Stimulated activated CD8-positive, alpha-beta memory T cell treated with anti-CD3 and anti-CD28 coated beads, Interleukin-7, amount 100 ng/mL, for 24 hours (primary cell): ENCODE measurements at places on chromosomes 7 and 10.

DNA sequence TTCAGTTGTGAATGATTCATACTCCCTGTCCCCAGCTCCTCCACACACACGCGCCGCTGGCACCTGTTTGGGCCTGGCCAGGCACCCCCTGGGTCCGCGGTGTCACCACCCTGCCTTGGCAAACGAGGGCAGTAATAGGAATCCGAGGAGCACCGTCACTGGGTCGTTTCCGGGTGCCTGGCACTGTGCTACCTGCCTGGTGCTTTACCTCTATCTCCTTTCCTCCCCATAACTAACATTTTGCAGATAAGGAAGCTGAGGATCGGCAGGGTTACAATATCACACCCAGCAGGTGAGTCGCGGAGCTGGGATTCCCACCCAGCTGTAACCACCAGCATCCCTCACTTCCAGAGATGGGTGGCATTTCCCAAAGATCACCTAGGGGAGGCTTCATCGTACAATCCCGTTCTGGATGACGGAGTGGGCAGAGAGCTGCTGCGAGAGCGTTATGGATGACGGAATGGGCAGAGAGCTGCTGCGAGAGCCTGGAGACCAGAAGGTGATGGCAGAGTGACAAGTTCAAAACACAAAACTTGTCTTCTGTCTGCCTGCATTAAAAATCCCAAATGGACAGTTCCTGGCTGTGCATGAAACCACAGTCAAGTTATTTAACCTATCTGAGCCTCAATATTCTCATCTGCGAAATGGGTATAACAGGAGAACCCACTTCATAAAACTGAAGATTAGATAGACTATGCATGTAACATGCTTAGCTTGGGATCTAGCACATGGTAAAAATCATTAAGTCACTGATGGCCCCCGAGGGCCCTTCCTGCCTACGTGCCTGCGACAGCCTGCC, 1.1 kb upstream of the HSPA12A start:
- DNase-seq, result no peak

- no peak for DNase-seq
Observed at GRCh38 chr7:4879396-4880081, 4.0 kb downstream of the RADIL start.

GRCh38 chr10:121527690-121528089, 70.6 kb downstream of the FGFR2 start:
- DNase-seq, result no peak

GRCh38 chr10:43035800-43036199, 41.1 kb upstream of the RET start:
- no peak for DNase-seq

DNA sequence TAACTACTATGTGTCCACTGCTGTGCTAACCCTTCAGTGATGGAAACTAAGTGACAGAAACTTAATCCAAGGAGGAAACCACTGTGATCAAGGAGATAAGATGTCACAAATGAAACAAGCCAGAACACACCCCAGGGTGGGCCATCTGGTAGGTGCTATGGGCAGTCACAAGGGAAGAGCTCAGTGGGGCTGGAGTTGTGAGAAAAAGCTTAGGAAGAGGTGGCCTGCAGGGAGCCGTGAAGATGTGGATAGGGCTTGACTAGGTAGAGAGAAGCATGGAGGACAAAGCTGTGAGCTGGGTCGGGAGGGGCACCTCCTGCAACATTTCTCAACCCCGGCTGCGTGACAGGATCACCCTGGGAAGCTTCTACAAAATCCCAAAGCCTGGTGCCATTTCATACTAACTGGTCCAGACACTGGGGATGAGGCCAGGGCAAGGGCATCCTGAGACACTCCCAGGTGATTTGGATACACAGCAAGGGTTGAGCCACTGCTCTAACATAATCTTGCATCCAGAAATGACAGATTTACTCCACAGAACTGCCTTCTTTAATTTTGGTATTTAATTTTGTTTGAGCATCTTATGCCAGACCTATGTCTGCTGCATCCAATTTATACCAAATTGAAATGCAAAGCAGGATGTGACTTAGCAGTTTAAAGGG, 69.3 kb downstream of the OSBPL3 start:
- DNase-seq, result no peak

GRCh38 chr10:7955446-7955845, 99.0 kb upstream of the GATA3 start:
- no peak for DNase-seq

DNA sequence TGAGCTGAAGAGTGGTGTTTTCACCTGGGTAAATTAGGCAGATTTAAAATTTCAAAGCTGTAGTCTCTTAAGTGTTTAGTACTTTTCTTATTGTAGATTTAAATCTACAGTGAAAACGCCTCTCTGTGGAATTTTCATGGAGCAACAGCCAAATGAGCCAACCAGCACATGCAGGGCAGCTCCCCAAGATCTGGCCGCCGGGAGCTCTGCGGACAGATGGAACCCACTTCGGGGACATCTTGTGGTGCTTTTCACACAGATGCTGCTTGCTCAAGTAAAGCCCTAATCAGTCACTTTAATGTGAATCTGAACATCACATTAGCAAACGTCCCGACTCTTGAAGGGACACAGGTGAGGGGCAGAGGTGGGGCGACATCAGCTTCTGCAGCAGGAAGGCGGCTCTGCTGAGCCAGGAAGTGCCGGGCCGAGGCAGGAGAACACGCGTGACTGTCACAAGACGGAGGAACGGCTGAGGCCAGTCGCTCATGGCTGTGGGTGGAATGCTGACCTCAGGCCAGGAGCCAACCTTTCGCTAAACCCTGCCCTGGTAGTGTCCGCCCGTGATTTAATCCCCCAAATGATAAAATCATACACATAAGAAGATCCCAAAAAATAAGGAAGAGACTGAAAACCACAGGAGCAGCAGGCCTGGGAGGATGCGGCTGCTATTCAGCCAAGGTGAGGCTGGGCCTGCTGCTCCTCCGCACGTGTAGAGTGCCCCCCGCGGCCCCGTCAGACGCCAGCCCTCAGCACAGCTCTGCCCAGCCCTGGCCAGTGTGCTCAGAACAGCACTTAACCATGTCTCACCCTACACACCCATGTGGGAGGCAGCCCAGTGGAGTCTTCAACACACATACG, 256.8 kb downstream of the ZMYND11 start:
- no peak for DNase-seq

GRCh38 chr7:105776068-105776790, 100.2 kb downstream of the ATXN7L1 start:
- DNase-seq, result no peak

DNA sequence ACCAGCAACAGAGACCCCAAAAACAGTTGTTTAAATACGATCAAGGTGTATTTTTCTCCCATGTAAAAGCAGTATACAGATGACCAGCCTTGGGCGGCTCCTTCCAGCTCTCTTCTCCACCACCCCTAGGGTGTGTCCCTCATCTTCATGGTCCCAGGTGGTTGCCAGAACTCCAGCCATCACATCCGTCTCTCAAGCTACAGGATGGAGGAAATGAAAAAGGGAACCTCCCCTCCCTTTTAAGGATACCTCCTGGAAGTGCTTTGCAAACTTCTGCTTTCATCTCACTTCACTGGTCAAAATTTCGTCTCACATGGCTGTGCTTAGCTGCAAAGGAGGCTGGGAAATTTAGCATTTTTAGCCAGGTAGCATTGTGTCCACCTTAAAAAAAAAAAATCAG, 59.3 kb downstream of the C10orf105 start:
- DNase-seq, result no peak

DNA sequence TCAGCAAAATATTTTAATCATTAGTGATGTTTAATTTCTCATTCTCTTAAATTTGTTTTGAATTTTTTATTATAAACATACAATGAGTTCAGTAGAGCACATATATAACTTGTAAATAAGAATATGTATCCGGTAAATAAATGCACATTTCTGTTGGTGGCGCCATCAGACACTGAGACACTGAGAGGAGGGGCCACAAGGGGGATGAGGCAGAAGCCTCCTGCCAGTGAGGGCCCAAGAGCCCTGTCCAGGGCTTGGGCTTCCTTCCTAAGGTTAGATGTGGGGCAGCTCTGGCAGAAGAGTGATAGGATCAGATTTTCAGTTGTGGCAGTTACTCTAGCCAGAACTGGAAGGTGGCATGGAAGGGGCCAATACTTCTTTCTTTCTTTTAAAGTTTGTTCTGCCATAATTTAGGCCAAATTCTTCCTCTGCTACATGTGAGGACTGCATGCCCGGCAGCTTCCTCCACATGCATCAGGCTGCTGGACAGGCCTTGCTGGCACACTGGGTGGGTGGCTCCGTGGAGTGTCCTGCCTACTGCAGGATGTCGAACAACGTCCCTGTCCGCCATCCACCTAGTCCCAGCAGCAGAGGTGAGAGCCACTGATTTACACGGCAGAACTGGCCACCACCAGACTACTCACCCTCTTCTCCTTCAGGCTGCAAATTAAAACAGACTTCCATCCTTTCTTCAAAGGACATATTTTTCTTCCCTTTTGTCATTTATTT, 13.2 kb downstream of the PTPRN2 start:
- no peak for DNase-seq

- DNase-seq, result no peak
Observed at GRCh38 chr10:133251388-133252222, 13.9 kb downstream of the VENTX start.

GRCh38 chr7:94530109-94530508, 20.5 kb downstream of the CASD1 start:
- DNase-seq, result no peak
